WTC11 (cell line): ENCODE measurements at places on chromosomes 2 and 18. TPM values are rescaled to one million over a fixed set of nuclear protein-coding genes. Genes with fewer than 3 reads are reported as not detected.

GRCh38 chr18:46718501-46719341 is 38.1 kb downstream of the ST8SIA5 start:
- H3K27me3 ChIP-seq = no peaks in the 10 kb centered on the region; the same call in 1 of the 2 replicates
- no peak overlapping the region for H3K27ac ChIP-seq
- H3K36me3 ChIP-seq = no peaks in the 10 kb centered on the region
- DNase-seq = no peak

- H3K4me1 ChIP-seq = peaks cover 27% of the 10 kb centered on the region
- H3K27me3 ChIP-seq = peaks cover 4% of the 10 kb centered on the region; the same call in 1 of the 2 replicates
- no peaks in the 10 kb centered on the region for H3K36me3 ChIP-seq
- no peak overlapping the region for H3K27ac ChIP-seq
Observed at GRCh38 chr2:20378891-20379519, 28.4 kb upstream of the PUM2 start.

- no peaks in the 10 kb centered on the region for H3K27me3 ChIP-seq
- H3K4me1 ChIP-seq = peaks cover 18% of the 10 kb centered on the region
- H3K36me3 ChIP-seq = no peaks in the 10 kb centered on the region
Observed at GRCh38 chr2:96773922-96774321, 13.2 kb downstream of the CNNM4 start.

DNA sequence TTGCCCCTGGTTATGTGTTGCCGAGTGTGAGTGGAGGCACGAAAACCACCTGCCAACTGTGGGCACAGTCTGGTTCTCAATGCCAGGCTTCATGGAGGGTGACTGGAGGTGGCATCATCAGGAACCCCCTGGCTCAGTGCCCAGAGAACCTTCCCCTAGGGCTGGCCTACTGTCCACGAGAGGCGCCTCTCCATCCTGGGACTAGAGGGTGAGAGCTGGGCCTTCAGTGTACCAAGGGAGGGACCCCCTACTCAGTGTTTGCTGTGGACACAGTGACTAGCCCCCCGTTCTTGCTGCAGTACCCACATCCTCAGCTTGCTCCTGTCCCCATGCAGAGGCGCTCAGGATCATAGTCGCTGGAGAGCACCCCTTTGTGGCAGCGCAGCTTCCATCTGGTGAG is 202.6 kb downstream of the HDAC4 start:
- H3K4me3 ChIP-seq = no peak overlapping the region
- no peak overlapping the region for H3K27ac ChIP-seq
- 0 out of 2 replicates have a peak, but pooled peaks cover 3% of the 10 kb centered on the region for H3K36me3 ChIP-seq
- DNase-seq = no peak
- no peaks in the 10 kb centered on the region for H3K27me3 ChIP-seq

DNA sequence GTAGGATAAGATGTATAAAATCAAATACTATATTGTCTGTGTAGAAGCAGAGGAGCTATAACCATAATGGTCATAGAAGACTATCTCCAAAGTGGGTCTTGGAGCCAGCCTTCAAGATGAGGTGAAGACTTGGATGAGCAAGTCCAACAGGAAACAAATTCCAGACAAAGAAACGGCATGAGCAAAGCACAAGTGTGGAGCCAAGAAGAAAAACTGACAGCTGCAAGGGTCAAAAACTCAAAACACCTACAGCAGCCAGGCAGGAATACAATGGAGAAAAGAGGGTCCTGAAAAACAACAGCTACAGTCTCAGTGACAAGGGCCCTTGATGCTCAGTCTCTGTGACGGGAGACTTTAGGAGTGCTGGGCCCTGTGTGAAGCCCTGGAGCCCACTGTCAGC is 102.4 kb downstream of the STK39 start:
- no peaks in the 10 kb centered on the region for H3K27me3 ChIP-seq
- H3K36me3 ChIP-seq = no peaks in the 10 kb centered on the region
- no peak for DNase-seq

DNA sequence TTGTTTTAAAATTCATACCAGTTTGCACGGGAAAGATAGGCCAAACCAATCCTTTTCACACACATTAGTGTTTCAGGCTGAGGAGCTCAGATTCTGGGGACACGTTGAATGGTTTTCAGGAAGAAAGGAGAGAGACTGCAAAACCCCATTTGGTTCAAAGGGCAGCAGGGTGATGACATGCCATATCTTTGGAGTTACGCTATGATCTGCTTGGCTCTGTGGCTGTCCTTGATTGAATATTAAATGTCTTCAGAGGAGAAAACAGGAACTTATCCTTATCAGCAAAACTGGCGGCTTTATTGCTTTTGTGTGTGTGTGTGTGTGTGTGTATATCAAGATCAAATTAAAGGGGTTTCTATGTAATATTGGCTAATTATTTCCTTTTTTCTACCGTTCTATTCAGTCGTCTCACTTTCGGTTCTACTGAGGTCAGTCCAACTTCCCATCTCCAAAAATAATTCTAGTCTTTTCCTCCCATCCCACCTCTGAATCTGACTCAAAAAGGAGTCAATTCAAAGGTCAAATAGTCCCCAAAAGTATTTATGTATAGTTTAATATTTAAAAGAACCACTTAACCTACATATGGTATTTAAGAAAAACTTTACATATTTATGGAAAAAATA is 292.9 kb upstream of the CCDC68 start:
- peak overlapping the region; percentile 15; the same call in 1 of the 2 replicates for H3K4me3 ChIP-seq
- peaks cover 29% of the 10 kb centered on the region for H3K36me3 ChIP-seq
- no peaks in the 10 kb centered on the region for H3K27me3 ChIP-seq

GRCh38 chr2:72710418-72711152 is 115.2 kb downstream of the EXOC6B start:
- no peak overlapping the region for H3K27ac ChIP-seq
- H3K4me1 ChIP-seq = no peaks in the 10 kb centered on the region
- H3K27me3 ChIP-seq = no peaks in the 10 kb centered on the region
- DNase-seq = no peak
- H3K4me3 ChIP-seq = no peak overlapping the region

SEMA4C gene
- 80.0 to 81.6 TPM (median 80.4 TPM) in 3 replicates for total RNA-seq

KCNG3 gene
- 12.9 to 15.5 TPM (median 13.1 TPM) in 3 replicates for total RNA-seq

ZFAND2B gene
- total RNA-seq = 19.5 to 21.1 TPM (median 20.2 TPM) in 3 replicates

TRIP12 gene
- 146 to 152 TPM (median 149 TPM) in 3 replicates for total RNA-seq

ABHD1 gene
- total RNA-seq = 0.31 to 0.62 TPM (median 0.53 TPM) in 3 replicates
